ENCODE measurements at places on chromosomes 4 and X.

DNA sequence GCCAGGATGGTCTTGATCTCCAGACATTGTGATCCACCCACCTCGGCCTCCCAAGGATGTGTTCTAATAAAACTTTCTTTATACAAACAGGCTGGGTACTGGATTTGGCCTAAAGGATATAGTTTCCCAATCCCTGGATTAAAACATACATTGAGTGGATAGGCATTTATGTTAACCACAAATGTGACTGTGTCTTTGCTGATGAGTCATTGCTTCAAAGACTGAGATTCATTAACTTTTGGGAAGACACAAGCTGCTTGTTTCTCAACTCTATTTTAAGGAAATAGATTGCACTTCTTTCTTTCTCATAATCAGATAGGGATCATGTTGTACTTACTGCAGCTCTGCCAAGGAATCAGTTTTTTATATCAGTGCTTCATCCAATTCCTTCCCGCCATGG is 131.3 kb upstream of the AGA start:
- DNase-seq: no peak

DNA sequence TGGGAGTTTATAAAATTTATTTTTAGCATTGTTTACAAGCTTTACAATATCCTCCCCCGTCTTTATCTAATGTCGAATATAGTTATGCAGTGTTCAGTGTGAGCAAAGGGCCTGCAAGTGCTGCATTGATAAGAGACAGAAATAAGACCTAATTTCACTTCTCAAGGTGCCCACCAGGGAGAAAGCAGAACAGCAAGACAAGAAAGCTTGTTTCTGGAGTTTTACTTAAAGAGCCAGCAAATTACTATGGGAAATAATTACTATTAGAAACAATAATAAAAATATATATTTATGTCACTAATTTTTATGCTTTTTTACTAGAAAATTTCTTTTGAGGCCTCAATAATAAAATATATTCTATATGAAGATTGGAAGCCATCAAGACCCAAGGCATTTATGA is 2677.7 kb downstream of the ARAP2 start:
- DNase-seq: no peak

DNA sequence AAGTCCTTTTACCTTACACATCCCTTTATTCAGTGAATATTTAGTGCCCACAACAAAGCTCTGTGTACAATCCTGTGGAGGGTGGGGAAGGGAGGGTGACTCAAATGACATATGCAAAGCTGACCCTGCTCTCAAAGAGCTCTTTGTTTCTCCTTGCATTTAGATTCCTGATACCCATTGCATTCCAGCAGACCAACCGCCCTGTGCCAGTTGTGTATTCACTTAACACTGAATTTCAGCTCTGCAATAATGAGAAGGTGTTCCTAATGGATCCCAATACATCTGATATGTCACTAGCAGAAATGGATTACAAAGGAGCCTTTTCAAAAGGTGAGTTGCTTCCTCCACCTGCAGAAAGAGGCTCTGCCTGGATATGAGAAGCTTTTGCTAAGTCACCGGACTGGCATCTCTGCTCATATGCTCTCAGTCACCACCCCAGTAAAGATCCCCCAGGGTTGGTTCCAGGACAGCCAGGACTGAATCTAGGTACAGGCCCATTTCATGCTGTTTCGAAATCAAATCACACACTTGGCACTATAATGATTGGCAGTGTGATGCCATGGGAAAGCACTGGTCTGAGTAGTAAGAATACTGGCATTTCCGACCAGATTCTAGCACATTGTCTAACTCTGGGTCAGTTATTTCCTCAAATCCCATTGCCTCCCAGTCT is 17.1 kb upstream of the ANXA3 start:
- no peak for DNase-seq

DNA sequence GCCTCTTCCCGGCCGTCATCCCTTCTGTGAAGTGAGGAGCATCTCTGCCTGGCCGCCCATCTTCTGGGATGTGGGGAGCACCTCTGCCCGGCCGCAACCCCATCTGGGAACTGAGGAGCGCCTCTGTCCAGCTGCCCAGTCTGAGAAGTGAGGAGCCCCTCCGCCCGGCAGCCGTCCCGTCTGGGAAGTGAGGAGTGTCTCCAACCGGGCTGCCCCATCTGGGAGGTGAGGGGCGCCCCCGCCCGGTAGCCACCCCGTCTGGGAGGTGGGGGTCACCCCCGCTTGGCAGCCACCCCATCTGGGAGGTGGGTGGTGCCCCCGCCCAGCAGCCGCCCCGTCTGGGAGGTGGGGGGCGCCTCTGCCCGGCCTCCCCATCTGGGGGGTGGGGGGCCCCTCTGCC is 142.3 kb downstream of the LAS1L start:
- no peak for DNase-seq

DNA sequence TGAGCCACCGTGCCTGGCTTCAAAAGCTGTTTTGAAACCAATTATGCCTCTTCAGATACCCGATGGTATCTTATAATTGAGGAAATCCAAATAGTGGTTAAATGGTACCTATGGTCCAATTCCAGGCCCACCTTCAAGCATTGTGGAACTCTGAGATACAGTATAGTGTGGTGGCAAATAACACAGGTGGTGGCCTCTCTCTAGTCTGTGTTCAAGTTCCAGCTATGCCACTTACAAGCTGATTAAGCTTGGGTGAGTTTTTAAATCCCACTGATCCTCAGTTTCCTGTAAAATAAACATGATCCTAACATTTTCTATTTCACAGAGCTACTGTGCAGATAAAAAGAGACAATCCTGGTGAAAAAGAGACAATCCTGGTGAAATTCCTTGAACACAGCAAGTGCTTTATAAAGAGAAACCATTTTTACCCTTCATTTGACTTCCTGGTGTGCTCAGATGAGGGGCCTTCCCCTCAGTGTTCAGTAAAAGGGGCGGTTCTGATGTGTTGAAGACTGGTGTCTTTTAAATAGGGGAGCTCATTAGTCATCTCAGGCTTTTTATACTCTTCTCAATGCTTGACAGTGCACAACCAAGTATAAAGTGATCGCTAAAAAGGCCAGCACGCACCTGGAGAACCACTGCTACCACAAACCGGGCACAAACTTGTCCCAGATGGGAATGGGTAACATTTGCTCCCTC is 30.8 kb upstream of the CD40LG start:
- no peak for DNase-seq

DNA sequence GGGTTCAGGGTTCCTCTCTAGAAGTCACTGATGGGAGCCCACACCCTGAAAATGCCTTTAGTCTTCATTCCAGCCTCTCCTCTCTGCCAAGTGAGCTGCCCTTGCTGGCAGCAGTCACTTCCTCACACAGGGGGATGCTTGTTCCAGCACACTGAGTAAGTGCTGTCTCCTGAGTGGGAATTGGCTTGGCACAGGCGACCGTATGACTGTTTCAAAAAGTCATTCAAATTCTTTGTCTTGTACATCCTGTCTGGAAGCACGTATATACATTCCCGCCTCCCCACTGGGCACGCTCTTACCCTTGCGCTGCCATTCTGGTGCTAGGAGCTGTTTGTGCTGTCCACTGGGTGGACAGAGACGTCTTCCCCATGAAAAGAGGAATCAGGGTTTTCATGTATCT is 40.2 kb upstream of the CD99 start:
- DNase-seq: no peak

- DNase-seq: no peak
These were observed 101.3 kb upstream of the EGFL6 start for GRCh38 chrX:13468096-13468495.

- no peak for DNase-seq
These were observed 32.6 kb upstream of the MSMO1 start for GRCh38 chr4:165294907-165295306.

DNA sequence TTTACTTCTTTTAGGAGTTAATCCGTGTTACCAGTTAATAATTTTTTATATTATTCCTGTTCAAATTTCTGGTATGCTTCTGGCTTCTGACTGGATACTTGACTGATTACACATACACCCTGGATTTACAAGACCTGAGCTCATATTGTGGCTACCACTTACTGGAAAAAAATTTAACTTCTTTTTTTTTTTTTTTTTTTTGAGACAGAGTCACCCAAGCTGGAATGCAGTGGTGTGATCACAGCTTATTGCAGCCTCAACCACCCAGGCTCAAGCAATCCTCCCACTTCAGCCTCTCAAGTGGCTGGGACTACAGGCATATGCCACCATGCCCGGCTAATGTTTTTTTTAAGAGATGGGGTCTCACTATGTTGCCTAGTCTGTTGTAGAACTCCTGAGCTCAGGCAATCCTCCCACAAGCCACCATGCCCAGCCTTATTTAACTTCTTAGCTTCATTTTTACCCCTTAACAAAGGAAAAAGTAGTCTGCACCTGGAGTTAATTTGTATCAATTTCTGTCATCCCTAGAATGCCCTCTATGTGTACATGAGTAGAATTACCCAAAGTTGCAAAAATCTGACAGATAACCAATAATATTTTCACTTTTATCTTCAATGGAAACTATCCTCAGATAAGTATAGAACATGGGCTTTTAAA is 50.3 kb downstream of the TMEM165 start:
- DNase-seq: no peak

- no peak for DNase-seq
These were observed 289.2 kb downstream of the DCTD start for GRCh38 chr4:182627996-182628395.

GRCh38 chrX:39985071-39985470 is 112.7 kb downstream of the BCOR start:
- DNase-seq: no peak

GRCh38 chr4:23835774-23836478 is 53.9 kb downstream of the PPARGC1A start:
- no peak for DNase-seq

DNA sequence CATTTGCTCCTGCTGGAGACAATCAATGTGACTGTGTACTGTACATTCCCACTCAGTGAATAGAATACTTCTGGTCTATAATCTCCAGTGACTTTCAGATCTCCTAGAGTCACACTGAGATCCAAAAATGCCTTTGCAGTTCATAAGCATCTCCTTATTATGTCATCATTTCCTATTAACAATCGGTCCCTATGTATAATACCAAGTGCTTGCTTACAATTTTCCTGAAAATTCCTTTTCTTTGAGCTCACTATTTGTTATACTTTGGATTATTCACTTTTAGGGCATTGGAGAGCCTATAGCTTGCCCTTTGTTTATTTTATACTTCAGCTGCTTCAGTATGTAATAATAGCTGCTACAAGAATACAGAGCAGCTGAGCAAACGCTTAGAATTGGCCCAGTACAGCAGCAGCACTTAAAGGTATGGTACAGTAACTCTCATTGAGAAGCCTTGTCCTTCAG is 313.0 kb downstream of the DCTD start:
- DNase-seq: no peak

DNA sequence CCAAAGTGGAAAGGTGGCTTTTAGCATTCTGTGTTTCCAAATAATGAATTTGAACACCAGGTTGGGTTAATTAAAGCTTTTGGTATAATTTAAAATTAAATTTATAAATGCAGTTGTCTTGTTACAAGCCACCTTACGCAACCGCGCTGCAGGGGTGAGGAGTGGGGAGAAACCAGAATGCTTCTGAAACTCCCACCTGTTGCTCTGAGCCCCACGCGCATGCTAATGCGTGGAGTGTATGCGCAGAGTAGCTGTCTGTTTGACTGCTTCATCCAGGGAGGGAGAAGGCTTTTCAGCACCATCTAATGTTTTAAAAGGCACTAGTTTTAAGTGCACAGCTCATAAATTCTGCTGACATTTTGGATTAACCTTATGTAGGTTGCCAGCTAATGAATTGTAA is 12.5 kb downstream of the OGT start:
- no peak for DNase-seq

DNA sequence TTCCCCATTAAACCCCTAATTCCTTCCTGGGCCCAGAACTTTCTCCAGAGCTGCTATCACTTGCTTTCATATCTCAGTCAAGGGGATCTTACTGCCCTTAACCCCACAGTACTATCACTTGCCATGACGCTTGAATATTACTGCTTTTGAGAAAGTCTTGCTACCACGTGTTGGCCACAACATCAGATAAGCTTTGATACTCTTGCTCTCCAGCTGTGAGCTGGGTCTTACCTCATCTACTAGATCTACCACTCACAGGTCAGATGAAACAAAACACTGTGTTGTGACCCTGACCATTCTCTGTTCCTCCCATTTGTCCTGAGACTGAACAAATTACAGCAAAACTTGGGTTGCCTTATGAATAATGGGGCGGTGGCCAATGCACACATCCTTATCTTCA is 12.1 kb upstream of the TAPT1 start:
- DNase-seq: no peak

Measured in neural crest cell (in vitro differentiated cells).